BJ (cell line): ENCODE measurements at places on chromosomes 12 and 14. TPM values are rescaled to one million over a fixed set of nuclear protein-coding genes. Genes with fewer than 3 reads are reported as not detected.

Gene B3GNT4
- polyA plus RNA-seq: 0.18 TPM in 1 of 2 replicates, not detected in the other

GRCh38 chr12:90235642-90236041, 527.0 kb upstream of the ATP2B1 start:
- DNase-seq: peak; percentile 33

DNA sequence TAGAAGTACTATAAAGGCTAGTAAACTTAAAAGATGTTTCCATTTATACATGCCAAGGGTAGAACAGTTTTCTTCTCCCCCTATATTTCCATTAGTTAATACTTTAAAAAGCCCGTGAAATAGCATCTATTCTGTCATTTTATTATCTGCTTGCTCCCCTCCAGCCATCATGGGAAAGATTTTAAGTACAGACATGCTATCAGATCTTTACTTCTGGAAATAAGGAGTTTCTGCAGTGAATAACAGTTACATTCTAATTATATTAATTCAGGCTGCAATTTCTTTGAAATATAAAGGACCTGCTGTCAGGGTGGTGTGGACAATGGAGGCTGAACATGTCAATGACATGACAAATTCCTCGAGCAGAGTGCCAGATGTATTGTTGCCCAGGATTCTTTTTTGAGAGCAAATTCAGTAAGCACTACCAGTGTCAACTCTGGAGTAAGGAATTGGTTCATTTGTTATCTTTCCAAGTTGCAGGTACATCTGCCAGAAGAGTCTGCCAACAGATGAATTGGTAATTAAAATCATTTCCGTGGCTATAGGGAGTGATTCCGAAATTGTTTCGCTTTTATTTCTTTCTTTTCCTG, 151.3 kb downstream of the BTG1 start:
- DNase-seq: no peak

DNA sequence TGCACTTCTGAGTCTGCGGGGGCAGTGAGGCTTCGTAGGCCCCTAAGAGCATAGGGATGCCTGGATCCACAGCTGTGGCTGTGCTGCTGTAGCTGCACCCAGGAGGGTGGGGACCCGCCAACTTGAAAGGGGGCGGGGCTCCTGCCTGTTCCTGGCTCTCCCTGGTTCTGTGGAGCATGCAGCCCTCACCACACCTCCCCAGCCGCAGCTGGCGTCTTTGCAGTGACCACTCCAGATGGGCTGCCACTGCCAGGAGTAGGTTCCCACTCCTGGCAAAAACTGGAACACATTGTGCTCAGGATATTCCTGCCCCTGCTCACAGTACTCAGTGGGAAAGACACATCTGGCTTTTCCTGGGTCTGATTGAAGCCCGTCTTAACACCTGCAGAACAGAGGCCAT, 35.8 kb downstream of the TIMELESS start:
- no peak for DNase-seq

Gene SIVA1
- polyA plus RNA-seq: 83.5 and 116 TPM in 2 replicates
